Inflammatory macrophage treated with lipopolysaccharide for 4 hours (primary cell): ENCODE measurements at places on chromosomes 1 and 21.
A peak's percentile ranks its signal among the peaks of the same experiment; 100 is the strongest.

- no peak for DNase-seq
Measured at GRCh38 chr1:38052750-38053415, 6.3 kb upstream of the POU3F1 start.

GRCh38 chr1:108028841-108029388 is 63.9 kb upstream of the VAV3 start:
- DNase-seq, result peak; percentile 60

DNA sequence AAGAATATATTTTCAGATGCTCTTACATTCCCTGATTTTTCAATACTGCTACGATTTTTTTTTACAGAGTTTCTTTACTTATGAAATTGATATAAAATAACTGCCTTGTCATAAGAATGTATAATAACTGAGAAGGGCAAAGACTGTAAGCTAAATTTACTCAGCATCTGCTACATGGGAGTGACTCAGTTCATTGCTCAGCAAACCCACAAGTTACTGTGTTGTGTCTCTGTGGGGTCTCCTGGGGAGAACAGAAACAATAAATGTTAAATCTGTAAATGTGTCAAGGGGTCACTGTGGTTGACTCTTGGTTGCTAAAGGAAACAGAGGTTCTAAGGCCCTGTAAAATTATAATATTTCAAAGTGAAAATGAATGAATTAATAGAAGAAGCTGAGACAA is 210.3 kb upstream of the CACYBP start:
- DNase-seq, result peak; percentile 6

GRCh38 chr21:44380876-44381275 is 27.5 kb downstream of the TRPM2 start:
- no peak for DNase-seq

GRCh38 chr1:56330391-56331026 is 248.9 kb downstream of the PLPP3 start:
- DNase-seq, result peak; percentile 94

- no peak for DNase-seq
Measured at GRCh38 chr1:29804181-29804899, 568.0 kb downstream of the PTPRU start.

- peak; percentile 74 for DNase-seq
Measured at GRCh38 chr1:98048244-98048643, 127.4 kb upstream of the DPYD start.
